ENCODE measurements at places on chromosomes 11 and 22. TPM values are rescaled to one million over a fixed set of nuclear protein-coding genes. Genes with fewer than 3 reads are reported as not detected.

- H3K27me3 ChIP-seq: peaks cover 4% of the 10 kb centered on the region
- H3K36me3 ChIP-seq: no peaks in the 10 kb centered on the region
- no peak for DNase-seq
- H3K4me1 ChIP-seq: no peaks in the 10 kb centered on the region
- H3K27ac ChIP-seq: no peak overlapping the region
- H3K4me3 ChIP-seq: no peak overlapping the region
Measured at GRCh38 chr11:111046291-111046690, 199.2 kb upstream of the POU2AF2 start.

DNA sequence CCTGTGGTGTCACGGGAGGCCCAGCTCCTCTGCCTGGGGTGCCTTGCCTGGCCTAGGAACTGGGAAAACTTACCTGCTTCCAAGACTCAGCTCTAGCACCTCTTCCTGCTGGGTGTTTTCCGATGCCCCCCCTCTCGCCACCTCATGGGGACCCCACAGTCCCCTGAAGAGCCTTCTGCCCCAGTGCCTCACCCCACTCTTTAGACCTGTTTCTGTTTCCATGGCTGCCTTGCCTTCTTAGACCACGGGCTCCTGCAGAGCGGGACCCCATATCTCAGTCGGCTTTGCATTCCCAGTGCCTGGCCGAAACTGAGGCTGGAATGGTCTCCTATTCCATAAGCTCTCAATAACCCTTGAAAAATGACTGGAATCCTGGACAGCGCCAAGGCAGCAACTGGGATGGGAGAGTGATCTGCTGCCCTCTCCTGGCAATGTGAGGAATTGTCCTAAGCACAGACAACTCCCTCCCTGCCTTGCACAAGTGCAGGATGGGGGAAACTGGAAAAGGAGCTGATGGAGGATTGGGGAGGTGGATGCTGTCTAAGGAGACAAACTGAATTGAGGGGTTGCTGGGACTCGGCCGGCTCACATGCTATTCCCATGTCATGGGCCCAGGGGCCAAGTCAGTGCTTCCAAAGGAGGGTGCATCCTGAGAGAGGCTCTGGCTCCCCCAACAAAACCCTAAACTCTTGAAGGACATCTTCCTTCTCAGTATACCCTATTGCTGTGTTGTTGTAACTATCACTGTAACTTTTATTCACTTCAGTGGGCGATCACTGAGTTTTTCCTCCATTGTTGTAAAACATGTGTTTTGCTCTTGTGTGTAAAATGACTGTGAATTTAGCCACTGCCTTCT lies 26.6 kb upstream of the IL17RA start:
- peak; percentile 49 for DNase-seq
- H3K4me1 ChIP-seq: peaks cover 5% of the 10 kb centered on the region
- no peak overlapping the region for H3K4me3 ChIP-seq
- H3K27ac ChIP-seq: no peak overlapping the region

DNA sequence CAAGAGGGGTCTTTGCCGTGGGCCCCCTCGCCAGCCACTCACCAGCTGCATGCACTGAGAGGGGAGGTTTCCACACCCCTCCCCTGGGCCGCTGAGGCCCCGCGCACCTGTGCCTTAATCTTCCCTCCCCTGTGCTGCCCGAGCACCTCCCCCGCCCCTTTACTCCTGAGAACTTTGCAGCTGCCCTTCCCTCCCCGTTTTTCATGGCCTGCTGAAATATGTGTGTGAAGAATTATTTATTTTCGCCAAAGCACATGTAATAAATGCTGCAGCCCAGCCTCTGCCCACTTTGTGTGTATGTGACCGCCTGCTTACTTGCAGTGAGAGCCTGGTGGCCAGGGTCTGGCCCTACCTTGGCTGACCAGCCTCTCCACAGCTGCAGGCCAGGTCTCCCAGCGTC lies 2.8 kb upstream of the CRACR2B start:
- H3K36me3 ChIP-seq: no peaks in the 10 kb centered on the region
- DNase-seq: no peak
- H3K4me1 ChIP-seq: peaks cover 45% of the 10 kb centered on the region
- no peak overlapping the region for H3K4me3 ChIP-seq

- DNase-seq: no peak
- H3K4me1 ChIP-seq: no peaks in the 10 kb centered on the region
- no peak overlapping the region for H3K4me3 ChIP-seq
- H3K36me3 ChIP-seq: no peaks in the 10 kb centered on the region
- peaks cover 9% of the 10 kb centered on the region for H3K27me3 ChIP-seq
Measured at GRCh38 chr11:82818409-82819043, 81.7 kb downstream of the PRCP start.

- no peak for DNase-seq
- no peaks in the 10 kb centered on the region for H3K27me3 ChIP-seq
- H3K36me3 ChIP-seq: peaks cover 19% of the 10 kb centered on the region
- H3K4me1 ChIP-seq: no peaks in the 10 kb centered on the region
- no peak overlapping the region for H3K27ac ChIP-seq
Measured at GRCh38 chr22:45750626-45751025, 79.0 kb downstream of the ATXN10 start.

- no peaks in the 10 kb centered on the region for H3K36me3 ChIP-seq
- H3K27me3 ChIP-seq: peaks cover 40% of the 10 kb centered on the region
- no peak overlapping the region for H3K27ac ChIP-seq
- no peak for DNase-seq
- H3K4me3 ChIP-seq: no peak overlapping the region
- H3K4me1 ChIP-seq: no peaks in the 10 kb centered on the region
Measured at GRCh38 chr11:93123351-93123898, 74.4 kb downstream of the SLC36A4 start.

DNA sequence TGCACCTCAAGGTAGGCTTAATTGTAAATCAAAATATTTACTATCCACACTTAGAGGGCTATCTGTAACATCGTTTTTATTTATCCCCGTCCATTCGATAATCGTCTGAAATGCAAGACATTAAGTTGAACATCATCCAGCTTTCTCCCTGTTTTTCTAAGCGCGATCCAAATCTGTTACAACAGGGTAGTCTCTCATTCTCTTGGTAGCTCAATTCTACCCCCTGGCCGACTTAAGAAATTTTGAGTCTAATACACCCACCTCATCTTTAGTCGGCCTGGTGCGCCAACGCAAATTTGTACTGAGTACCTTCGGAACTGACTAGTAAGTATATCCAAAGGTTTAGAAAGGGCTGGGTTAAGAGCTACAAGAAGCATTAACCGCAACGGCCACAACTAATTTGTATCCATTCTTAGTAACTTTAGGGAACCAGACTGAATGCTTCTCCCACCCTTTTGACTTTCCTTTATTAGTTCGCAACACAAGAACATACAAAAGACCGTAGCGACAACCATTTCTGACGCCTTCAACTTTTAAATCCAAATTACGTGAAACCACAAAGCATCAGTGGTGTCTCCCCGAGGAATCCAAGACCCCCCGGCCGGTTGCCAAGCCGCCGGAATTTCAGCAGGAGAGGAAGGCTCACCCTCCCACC lies 1.0 kb upstream of the ZNF143 start:
- peaks cover 33% of the 10 kb centered on the region for H3K4me1 ChIP-seq
- no peaks in the 10 kb centered on the region for H3K27me3 ChIP-seq
- H3K4me3 ChIP-seq: peak overlapping the region; percentile 96
- H3K36me3 ChIP-seq: peaks cover 6% of the 10 kb centered on the region
- peak overlapping the region; percentile 97 for H3K27ac ChIP-seq

- DNase-seq: no peak
- no peaks in the 10 kb centered on the region for H3K36me3 ChIP-seq
- H3K27me3 ChIP-seq: no peaks in the 10 kb centered on the region
- H3K27ac ChIP-seq: no peak overlapping the region
Measured at GRCh38 chr11:23688835-23689234, 808.0 kb upstream of the LUZP2 start.

GRCh38 chr11:117786135-117786870 lies 10.7 kb downstream of the DSCAML1 start:
- H3K36me3 ChIP-seq: no peaks in the 10 kb centered on the region
- no peak overlapping the region for H3K27ac ChIP-seq
- H3K4me3 ChIP-seq: no peak overlapping the region
- no peak for DNase-seq
- peaks cover 69% of the 10 kb centered on the region for H3K27me3 ChIP-seq

DNA sequence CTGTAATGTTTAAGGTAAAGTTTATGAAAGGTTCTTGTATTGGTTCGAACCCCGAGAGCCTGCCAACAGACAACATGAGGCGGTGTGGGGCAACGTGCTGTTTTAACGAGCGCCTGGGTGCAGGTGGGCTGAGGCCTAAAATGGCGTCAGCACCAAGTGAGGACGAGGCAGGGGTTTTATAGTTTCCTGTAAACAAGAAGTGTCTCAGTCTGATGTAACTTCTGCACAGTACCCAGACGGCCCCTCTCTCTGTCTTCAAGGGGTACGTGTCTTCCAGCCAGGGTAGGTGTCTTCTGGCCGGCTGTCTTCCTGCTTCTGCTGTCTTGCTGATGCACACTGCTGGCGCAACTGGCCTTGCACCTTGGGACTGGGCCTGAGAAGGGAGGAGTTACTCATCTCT lies 2.7 kb downstream of the PPFIBP2 start:
- H3K4me1 ChIP-seq: peaks cover 57% of the 10 kb centered on the region
- H3K36me3 ChIP-seq: peaks cover 3% of the 10 kb centered on the region
- no peaks in the 10 kb centered on the region for H3K27me3 ChIP-seq
- peak overlapping the region; percentile 90 for H3K27ac ChIP-seq
- peak overlapping the region; percentile 86 for H3K4me3 ChIP-seq
- peak; percentile 48 for DNase-seq

- no peak for DNase-seq
- peaks cover 3% of the 10 kb centered on the region for H3K36me3 ChIP-seq
- H3K27me3 ChIP-seq: no peaks in the 10 kb centered on the region
- no peak overlapping the region for H3K27ac ChIP-seq
- H3K4me3 ChIP-seq: no peak overlapping the region
Measured at GRCh38 chr11:42363701-42364100, 904.2 kb upstream of the LRRC4C start.

DNA sequence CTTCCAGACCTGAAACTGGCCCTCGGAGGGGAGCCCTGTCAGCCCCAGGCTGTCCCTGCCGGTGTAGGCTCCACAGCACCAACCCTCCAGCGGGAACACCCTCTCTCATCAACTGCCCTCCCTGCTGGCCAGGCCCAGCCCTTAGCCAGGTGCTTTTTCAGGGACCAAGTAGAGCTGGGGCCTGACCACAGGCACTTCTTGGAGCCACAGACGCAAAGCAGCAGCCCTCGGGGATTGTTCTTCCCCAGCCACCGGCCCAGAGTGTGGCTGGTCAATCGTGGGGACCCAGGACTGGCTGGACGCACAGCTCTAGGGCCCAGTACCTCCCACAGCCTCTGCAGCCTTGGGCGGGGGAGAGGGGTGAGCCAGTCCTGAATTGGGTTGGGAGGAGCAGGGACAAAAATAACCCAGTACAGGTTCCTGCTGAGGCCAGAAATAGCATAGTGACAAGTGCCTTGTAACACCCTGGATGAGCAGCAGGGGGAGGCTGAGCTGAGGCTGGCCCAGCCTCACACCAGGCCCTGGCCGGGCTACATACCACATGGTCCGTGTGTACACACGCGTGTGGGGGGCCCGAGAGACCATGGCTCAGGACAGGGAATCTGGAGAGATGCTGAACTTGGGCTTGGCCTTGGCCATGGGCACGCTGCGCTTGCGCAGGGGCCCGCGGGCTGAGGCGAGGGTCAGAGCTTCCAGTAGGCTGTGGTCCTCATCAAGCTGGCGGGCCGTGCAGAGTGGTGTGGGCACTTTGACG lies 2.0 kb downstream of the KCNJ11 start:
- H3K27ac ChIP-seq: no peak overlapping the region
- no peak for DNase-seq
- H3K36me3 ChIP-seq: no peaks in the 10 kb centered on the region
- H3K4me3 ChIP-seq: no peak overlapping the region
- H3K4me1 ChIP-seq: peaks cover 11% of the 10 kb centered on the region

GRCh38 chr11:5736396-5736795 lies at the start of gene OR56B1:
Gene OR56B1 (plus strand): TSS chr11:5736448. CDS start chr11:5736517, 69 bp downstream.
- no peak for DNase-seq
- peaks cover 16% of the 10 kb centered on the region for H3K36me3 ChIP-seq

USP2 gene
- 0.23 TPM for total RNA-seq

GRCh38 chr11:36475192-36475591 lies 34.9 kb downstream of the TRAF6 start:
- no peaks in the 10 kb centered on the region for H3K4me1 ChIP-seq
- no peak for DNase-seq
- peaks cover 2% of the 10 kb centered on the region for H3K36me3 ChIP-seq
- no peak overlapping the region for H3K4me3 ChIP-seq

CNGA4 gene
- 0.70 TPM for total RNA-seq

SAA4 gene
- not detected for total RNA-seq

DNA sequence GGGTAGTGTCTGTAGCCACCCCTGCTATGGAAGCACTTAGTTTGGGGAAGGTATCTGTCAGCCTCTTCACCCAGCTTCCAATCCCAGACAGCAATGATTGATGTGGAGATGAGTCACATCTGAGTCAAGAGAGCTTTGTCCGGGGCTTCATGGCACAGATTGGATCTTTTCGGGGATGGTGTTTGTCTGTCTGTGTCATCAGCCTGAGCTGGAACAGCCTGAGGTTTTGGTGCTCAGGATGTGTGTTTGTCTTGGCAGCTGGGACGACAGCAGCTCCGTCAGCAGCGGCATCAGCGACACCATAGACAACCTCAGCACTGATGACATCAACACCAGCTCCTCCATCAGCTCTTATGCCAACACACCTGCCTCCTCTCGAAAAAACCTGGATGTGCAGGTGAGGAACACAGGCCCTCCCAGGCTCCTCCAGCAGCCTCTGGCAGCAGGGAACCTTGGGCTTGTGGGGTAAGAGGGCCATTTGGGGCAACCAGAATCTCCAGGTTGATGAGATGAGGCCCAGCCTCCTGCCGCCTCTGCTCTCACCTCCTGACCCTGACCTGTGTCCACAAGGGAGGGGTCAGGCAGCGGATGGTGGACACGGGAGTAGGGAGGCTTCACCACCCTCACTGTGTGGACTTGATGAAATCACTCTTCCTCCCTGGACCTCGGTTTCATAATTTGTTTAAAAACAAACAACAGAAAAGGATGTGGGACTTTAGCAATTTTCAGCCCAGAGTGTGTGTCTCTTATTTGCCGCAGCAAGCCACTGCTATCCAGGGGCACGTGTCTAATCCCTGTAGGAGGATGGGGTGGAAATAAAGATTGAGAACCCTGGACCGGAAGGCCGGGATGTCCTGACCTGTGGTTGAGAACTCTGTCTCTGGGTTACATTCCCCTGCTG lies 124.3 kb downstream of the DBX1 start:
- H3K4me1 ChIP-seq: no peaks in the 10 kb centered on the region
- H3K36me3 ChIP-seq: peaks cover 2% of the 10 kb centered on the region
- H3K4me3 ChIP-seq: no peak overlapping the region
- no peak for DNase-seq
